ENCODE measurements at places on chromosomes 4 and X.
A peak's percentile ranks its signal among the peaks of the same experiment; 100 is the strongest.

- no peak for DNase-seq
These were observed 1609.0 kb upstream of the AGA start for GRCh38 chr4:179051206-179051605.

DNA sequence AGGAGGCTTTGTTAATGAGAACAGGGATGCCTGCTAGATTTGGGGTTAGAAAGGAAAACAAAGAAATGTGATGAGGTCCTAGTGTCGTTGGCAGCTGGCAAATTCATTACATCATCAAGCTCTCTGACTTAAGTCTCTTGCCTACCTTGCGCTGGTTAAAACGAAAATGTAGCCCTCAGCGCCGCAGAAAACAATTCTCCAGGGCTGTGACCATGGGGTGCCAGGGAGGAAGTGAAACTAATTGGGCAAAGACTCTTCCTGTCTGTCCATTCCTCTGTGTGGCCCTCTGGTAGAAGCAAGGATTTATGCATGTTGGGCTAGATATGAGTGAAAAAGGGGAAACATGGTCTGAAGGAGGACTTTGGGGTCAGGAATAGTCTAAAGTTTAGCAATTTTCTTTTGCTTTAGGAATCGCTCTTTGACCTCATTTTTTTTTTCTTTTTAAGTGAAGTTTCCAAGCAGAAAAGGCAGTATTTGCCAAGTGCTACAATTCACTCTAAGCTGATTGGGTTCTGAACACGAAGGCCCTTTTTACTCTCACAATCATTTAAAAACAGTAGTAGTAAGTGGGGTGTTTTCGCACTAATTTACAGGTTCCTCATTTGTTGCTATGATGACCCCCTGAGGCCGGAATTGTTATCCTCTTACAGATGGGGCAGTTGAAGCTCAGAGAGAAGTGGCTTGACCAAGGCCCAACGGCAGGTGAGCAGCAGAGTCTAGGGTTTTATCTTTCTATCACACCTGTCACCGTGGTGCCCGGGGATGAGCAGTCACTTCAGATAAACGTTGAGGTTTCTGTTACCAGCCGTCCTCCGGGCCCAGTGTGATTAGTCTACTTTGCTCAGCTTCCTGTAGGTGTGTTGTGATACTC lies 27.3 kb upstream of the CHRNA9 start:
- no peak for DNase-seq

GRCh38 chr4:184821242-184821641 lies 4.5 kb downstream of the ACSL1 start:
- no peak for DNase-seq

GRCh38 chr4:153850533-153851280 lies 61.8 kb upstream of the SFRP2 start:
- DNase-seq = no peak

GRCh38 chrX:12443534-12444098 lies 305.3 kb downstream of the FRMPD4 start:
- DNase-seq = no peak

GRCh38 chr4:17688011-17688441 lies 73.6 kb downstream of the MED28 start:
- DNase-seq = peak; percentile 14

GRCh38 chr4:77360451-77360850 lies 203.4 kb downstream of the CCNG2 start:
- DNase-seq = no peak

DNA sequence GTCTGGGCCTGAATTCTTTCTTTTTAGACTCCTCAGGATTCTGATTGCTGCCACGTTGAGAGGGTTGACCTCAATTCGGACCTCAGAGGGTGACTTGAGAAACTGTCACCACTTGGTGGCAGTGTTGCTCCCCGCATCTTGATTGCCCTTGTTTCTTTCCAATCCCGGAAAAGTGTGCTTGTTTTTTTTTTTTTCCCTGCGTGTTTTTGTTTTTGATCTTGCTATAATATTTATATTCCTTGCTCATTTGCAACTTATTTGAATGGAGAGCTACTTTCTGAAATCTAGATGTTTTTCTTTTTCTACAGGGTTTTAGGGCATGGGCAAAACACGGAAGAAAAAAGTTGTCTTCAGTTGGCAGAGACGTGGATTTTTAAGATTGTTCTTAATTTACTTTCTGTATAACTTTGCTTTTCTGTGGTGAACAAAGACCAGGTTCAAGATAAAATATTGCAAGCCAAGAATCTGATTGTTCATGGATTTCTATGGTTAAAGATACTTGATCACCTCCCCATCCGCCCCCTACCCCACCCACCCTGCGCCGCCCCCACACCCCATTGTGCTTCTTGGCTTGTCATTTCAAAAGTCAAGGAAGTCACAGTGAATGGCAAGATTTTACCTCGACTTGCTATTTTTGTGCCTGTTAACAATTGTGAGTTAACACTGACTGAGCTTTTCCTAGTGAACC lies 102.0 kb downstream of the PTTG2 start:
- DNase-seq = peak; percentile 82

DNA sequence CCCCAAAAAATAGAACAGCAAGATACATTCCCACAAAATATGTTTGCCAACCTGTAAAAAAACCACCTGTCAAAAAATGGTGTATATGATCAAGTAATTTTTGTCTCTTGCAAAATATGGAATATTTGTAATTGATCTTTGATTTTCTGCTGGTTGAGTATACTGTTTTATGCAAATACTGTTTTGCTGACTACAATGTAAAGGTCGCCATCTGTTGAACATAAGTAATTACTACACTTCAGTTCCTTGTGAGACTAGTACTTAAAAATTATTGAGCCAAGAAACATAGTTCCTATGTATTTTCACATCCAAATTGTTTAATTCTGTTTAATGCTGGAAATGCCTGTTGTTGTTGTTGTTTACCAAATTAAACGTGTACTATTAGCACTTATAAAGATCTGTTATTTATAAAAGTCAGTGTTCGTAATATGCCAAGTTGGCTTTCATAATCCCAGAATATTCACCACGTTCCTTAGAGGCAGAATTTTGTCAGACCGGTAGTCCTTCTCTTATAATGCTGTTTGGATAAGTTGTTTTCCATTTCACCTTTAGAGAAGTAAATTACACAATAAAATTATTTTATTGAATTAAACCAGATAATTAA lies 144.2 kb downstream of the PDLIM5 start:
- DNase-seq = peak; percentile 40

- DNase-seq = no peak
These were observed 44.0 kb upstream of the STK26 start for GRCh38 chrX:131979116-131979515.

- peak; percentile 25 for DNase-seq
These were observed 187.7 kb downstream of the ENOX2 start for GRCh38 chrX:130715299-130715698.

GRCh38 chr4:102717448-102718092 lies 43.2 kb downstream of the MANBA start:
- no peak for DNase-seq

GRCh38 chr4:105994061-105994460 lies 98.8 kb downstream of the NPNT start:
- no peak for DNase-seq

DNA sequence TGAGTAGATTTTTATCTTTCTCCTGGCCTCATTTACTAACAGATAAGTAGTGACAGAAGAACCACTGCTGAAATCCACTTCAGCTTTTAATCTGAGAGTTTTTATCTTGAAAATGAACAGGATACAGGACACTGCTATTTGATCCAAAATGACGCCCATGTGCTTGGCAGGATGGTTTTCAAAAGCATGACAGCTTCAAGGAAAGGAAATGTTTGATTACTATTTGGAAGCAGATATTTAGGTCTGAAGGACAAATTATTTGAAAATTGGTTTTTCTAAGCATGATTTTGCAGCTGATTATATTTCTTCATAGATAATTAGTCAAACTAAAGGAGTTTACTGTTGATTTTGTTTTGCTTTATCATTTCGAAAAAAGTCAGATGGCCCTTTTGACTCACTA lies 11.1 kb downstream of the PACRGL start:
- DNase-seq = no peak

DNA sequence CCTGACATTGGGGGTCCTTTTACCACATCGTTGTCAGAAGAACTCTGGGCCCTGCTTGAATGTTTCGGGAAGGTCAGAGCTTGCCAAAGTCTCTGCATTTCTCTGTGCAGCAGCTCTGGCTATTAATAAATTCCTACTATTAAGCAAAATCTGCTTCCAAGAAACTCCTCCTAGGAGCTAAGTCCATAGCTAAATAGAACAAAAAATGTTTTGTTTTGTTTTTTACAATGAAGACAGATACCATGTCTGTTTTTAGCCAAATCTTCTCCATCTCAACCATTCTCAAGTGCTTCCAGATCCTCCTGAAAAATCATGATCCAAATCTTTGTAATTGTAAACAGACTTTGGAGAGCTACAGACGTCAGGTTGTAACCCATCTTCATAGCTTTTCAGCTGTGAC lies 161.6 kb downstream of the SPATA18 start:
- DNase-seq = no peak

GRCh38 chr4:150280081-150280895 lies 202.0 kb downstream of the DCLK2 start:
- peak; percentile 79 for DNase-seq

DNA sequence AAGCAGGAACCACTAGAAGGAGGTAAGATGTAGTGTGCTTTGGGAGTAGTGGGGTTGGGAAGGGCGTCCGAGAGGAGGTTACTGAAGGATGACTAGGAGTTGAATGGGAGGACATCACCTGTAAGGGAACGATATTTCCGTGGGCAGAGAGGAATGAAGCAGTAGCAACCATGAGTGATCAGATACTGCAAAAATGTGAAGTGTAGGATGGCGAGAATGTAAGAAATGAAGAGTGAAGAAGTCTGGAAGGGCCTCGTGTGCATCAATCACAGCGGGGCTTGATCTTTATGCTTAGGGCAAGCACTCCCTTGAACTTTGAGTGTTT lies 594 bp downstream of the MSMO1 start:
- DNase-seq = no peak

DNA sequence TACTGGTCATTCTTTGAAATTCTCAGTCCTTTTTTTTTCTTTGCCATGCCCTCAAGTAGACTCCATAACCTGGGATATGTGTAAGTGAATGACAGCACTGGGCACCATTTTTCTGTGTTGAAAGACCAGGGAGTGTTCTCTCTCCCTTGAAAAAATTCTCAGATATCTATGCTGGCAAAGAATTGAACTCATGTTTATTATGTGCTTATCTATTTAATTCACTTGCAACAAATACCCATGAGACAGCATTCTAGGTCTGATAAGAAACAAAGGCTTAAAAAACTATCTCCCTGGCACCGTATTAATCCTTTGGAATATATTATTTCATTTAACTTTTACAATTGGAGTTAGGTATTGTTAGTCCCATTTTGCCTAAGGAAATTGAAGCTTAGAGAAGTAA lies 36.7 kb downstream of the LARP7 start:
- no peak for DNase-seq

DNA sequence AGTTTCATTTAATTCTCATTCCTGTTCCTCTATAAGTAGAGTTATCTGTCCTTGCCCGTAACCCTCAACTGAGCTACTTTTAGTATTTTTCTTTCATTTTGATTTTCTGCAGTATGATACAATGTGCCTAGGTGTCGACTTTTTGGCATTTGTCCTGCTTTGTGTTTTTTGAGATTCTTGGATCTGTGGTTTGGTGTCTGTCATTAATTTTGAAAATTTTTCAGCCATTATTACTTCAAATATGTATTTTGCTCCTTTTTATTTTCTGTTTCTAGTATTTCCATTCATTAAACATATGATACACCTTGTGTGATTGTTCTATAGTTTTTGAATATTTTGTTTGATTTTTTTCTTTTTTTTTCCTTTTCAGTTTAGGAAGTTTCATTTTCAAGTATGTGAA lies 598.9 kb downstream of the SPOCK3 start:
- DNase-seq = no peak

- DNase-seq = no peak
These were observed 229.0 kb downstream of the PABPC4L start for GRCh38 chr4:133972586-133972985.

DNA sequence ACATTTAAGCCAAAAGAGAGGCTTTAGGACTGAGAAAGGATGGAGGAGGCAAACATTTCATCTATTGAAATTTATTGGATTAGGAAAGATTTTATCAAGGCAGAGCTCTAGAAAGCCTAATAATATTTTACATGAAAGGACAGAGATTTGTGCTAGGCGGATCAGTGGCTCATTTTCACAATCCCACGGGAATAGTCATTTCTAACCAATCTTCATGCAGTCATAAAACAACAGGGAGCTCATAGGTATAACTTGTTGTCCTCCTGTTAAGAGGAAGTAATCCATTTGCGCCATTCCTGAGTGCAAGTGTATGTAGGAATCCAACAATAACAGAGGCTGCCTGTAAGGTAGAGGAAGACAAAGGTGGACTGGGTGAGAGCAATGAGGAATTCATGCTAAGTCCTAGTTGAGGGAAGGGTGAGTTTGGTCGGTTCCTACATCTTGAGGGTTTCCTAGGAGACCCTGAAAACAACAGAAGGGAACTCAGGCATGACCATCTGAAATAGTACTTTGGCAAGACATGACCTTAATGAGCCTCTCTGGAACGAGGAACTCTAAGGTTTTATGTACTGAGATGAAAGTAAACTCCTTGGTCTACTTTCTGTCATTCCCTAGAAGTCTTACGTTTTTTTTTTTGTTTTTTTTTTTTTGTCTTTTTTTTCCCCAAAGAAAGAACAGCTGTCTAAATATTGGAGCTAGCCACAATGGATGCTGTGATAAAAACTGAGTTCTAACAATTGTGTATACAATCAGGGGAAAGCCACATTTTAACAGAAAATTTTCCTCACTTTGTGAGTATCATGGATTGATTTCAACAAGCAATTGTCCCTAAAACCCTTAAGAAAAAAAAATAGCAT lies 89.7 kb downstream of the GEMIN8 start:
- DNase-seq = no peak

GRCh38 chrX:107775734-107776511 lies at the start of gene TSC22D3:
TSS of gene TSC22D3 (minus strand) at chrX:107775787. CDS start at chrX:107775419, 368 bp downstream.
- peak; percentile 74 for DNase-seq
